ENCODE measurements at places on chromosomes 11 and 22.
A peak's percentile ranks its signal among the peaks of the same experiment; 100 is the strongest.

DNA sequence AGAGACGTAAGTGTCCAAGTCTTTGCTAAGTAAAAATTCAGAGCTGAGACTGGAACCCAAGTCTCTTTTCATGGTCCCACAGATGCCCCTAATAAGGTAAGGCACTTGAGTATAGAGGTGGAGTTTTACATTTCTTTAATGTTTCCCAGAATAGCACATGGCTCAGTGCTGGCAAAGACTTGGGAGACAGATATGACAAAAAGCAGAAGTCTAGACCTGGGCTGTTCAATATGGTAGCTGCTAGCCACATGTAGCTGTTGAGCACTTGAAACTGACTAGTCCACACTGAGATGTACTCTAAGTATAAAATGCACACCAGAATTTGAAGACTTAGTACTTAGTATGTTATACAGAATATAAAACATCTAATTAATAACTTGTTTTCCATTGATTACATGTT, 17.6 kb downstream of the VSTM5 start:
- no peak for DNase-seq

DNA sequence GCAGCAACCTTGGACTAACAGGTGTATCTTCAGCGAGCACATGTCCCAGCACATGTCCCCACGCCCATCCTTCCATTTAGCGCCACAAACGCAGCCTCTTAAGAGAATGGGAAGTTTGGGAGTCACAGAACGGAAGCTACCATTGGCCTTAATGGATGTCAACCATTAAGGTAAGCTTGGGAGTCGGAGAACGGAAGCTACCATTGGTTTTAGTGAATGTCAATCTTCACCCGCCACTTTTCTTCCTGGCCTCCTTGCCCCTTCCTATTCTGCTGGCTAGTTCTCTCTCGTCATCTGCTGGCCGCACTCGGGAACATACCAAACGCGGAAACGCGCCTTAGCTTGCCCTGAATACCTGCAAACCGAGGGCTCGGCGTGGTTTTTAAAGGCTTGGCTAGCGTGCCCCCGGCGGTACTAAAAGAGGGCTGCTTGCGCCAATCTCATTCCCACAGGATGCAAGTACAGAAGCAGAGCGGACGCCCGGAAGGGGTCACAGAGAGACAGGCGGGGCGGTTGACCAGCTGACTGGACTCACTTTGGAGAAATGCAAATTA, 24.3 kb downstream of the GLYATL1 start:
- DNase-seq: no peak

DNA sequence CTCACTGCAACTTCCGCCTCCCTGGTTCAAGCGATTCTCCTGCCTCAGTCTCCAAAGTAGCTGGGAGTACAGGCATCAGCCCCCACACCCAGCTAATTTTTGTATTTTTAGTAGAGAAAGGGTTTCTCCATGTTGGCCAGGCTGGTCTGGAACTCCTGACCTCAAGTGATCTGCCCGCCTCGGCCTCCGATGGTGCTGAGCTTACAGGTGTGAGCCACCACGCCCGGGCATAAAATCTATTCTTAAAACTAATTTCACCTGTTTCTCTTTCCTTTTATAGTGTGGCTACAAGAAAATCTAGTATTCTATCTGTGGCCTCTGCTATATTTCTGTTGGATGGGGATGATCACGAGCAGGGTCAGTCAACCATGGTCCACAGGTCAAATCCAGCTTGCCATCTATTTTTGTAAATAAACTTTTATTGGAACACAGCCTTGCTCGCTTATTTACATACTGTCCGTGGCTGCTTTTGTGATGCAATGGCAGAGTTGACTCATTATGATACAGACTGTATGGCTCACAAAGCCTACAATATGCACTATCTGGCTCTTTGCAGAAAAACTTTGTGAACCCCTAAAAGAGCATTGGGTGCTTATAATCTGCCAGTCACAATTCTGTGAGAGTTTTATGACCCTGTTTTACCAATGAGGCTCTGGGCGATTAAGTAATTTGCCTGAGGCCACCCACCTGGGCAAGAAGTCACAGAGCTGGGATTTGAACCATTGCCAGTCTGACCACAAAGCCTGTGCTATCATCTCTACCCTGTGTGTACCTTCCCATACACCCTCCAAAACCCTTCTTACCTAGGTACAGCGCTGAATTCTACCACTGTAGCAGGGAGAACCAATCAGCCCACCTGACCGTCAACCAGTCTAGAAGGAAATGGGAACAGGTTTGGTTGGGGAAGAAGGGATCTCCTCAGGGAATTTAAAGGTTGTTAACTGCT, 28.3 kb downstream of the SLC1A2 start:
- no peak for DNase-seq

- DNase-seq: no peak
These were observed 26.8 kb downstream of the MICAL2 start for GRCh38 chr11:12137005-12137690.

GRCh38 chr22:38694940-38695339, 5.8 kb downstream of the JOSD1 start:
- DNase-seq: no peak

DNA sequence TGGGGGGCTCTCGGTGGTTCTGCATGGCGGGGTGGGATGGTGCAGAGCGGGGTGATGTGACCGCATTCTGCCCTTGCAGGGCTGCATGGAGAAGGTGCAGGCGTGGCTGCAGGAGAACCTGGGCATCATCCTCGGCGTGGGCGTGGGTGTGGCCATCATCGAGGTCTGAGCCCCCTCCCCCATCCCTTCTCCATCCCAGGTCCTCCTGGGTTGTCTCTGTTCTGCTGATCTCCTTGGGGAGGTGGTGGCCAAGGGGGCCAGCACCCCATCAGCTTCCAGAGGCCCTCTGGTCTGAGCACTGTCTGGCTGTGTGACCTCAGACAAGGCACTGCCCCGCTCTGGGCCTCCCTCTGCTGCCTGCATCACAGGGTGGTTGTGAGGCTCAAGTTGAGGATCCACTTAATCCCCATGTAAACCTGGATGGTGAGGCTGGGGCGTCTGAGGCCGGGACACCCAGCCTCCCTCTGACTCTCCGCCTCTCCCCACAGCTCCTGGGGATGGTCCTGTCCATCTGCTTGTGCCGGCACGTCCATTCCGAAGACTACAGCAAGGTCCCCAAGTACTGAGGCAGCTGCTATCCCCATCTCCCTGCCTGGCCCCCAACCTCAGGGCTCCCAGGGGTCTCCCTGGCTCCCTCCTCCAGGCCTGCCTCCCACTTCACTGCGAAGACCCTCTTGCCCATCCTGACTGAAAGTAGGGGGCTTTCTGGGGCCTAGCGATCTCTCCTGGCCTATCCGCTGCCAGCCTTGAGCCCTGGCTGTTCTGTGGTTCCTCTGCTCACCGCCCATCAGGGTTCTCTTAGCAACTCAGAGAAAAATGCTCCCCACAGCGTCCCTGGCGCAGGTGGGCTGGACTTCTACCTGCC, 53.3 kb downstream of the CD82 start:
- peak; percentile 79 for DNase-seq

DNA sequence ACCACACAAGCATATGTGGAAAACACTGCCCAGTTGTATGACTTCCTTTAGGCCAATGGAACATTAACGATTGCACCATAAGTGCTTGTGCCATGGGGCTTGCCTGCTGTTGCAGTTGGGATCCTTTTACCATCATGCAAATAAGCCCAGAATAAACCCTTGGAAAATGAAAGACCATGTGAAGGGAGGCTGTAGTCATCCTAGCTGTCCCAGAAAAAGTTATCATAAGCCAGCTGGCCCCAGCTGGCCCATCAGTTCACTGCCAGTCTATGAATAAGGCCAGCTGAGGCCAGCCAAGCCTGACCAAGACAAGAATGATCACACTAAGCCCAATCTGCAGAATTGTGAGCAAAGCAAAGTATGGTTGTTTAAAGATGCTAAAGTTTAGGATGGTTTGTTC, 253.9 kb upstream of the ARHGAP20 start:
- no peak for DNase-seq

GRCh38 chr22:46077669-46078099, 72.6 kb upstream of the PPARA start:
- no peak for DNase-seq

DNA sequence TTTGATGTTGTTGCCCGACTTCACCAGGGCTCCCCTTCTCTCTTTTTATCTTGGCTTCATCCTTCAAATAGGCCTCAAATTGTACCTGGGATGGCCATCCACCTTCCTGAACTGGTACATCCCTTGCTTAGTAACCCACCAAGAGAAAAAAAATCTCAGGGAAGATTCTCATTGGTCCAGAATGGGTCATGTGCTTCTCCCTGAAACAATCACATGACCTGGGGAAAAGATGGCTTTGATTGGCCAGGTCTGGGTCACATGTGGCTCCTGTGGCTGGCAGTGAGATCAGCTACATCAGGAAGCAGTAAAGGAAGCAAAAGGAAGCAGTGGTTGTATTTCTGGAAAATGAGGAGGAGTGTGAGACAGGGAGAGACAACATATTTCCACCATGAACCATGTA, 540.2 kb downstream of the MIAT start:
- DNase-seq: no peak

- DNase-seq: no peak
These were observed 26.1 kb upstream of the RTL6 start for GRCh38 chr22:44523981-44524759.

DNA sequence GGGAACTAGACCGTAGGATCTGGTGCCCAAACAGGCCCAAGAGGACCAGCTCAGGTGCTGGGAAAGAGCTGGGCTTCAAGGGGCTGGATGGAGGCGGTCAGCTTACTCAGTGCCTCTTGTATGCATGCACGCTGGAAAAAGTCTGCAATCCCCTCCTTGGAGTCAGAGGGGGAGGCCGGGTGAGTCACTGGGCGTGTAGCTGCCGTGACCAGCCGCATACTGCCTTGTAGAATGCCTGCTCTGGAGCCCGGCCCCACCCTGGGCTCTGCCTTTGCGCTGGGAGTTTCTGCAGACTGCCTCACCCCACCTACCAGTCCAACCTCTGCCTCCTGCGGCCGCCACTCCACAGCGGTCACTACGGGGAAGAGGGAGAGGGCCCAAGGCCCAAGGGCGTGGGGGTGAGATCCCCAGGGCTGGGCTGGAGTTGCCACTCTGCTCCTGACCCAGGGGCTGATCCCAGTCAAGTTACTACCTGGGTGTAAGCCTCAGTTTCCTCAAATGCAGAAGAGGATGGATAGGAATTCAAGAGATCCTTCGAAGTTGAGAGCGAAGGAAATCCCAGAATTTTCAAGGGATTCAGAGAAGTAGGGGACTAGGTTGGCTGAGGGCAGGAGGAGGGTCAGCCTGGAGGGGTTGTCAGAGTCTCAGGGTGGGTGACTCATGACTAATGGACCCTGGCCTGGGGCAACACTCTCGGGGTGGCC, 4.2 kb downstream of the MRGPRF start:
- peak; percentile 96 for DNase-seq

DNA sequence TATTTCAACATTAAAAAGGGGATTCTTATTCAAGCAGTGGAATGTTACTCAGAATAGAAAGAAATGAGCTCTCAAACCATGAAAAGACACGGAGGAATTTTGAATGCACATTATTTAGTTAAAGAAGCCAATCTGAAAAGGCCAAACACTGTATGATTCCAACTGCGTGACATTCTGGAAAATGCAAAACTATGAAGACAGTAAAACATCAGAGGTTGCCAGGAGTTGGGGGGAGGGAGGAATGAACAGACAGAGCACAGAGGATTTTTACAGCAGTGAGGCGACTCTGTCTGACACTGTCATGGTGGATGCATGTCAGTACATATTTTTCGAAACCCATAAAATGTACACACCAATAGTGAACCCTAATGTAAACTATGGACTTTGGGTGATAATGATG, 22.9 kb upstream of the THY1 start:
- no peak for DNase-seq

DNA sequence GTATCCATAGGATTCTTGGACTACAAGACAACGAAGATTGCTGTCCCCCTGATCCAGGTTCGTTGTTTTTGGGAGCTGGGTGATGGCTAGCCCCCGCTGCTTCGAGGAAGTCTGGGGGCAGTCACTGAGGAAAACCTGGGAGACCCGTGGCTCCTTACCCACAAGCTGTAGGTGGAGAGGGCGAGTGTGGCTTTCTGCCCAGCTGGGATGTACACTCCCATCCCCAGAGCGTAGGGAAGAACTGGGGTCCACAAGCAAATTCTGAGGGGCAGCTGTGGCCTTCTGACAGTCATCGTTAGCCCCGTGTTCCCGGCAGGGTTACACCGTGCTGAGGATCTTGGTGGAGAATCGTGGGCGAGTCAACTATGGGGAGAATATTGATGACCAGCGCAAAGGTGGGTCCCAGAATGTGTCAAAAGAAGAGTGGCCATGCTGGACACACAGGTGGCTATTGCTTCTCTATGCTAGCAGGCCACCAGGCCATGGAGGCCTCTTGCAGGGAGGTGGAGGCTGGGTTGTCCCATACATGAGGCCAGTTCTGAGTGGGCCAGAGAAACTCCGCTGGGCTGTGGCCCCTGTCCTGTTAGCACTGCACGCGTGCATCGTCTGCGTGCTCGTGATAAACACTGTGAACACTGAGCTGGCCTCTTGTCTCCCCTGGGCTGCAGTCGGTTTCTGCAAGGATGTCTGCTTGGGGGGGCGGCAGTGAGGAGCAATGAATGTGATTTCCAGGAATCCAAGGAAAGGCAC, 39.8 kb downstream of the GLB1L2 start:
- DNase-seq: peak; percentile 67

DNA sequence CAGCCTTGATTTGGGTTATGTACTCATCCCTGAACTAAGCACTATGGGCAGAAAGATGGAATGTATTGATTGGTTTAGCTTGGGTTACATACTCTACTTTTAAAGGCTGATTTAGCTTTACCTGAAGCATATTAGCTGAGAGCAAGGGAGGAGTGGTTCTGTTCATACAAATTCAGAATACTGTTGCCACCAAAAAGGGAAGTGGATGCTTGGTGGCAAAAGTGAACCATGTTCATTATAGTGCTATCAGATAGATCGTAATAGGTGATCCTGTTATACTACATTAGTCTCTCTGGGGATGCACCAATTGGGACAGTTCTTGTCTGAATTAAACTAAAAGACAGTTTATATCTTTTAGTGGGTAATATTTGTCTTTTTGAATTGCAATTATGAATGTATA, 44.5 kb upstream of the RRM1 start:
- DNase-seq: no peak

DNA sequence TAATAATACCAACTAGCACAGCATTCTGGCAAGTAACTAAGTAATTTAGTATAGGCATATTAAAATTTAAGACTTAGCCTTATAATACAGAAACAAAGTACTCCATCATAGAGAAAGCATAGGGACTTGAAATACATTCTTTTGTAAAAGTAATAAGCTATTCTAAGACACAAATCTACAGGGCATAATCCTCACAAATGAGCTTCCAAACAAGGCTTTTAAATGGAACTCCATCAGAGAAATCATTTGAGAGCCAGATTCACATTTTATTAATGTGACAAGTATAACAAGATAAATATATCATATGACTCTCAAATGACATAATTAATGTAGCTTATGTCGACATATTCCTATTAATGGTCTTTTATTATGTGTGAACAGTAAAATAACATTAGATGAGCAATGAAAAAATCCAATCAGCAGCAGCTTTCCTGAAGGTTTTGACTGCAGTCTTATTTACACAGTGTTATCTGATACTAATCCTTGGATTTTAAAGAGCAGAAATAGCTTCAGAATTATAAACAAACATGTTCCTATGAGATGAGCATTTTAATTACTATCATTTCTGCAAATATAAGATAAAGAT, 241.4 kb downstream of the TTC28 start:
- no peak for DNase-seq

- no peak for DNase-seq
These were observed 15.7 kb downstream of the NUP50 start for GRCh38 chr22:45179276-45180049.
